ENCODE measurements at places on chromosomes 13 and 19.

DNA sequence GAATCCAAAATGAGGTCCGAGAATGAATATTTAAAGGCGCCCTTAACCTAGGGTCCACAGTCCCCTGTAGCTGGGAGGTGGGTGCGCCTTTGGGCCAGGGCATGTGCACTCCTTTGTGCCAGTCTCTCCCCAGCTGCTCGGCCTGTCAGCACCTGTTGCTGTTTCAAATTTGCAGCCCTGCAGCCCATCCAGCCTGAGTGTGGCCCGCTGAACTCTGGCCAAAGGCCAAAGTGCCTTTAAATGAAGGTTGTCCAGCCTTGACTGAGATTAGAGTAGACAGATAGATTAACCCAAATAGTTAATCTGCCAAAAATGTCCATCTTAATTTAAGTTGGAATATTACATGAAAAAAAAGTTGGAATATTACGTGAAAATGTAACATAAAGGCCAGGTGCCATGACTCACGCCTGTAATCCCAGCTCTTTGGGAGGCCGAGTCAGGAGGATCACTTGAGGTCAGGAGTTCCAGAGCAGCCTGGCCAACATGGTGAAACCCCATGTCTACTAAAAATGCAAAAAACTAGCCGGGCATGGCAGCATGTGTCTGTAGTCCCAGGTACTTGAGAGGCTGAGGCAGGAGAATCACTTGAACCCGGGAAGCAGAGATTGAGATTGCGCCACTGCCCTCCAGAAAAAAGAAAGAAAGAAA, 25.3 kb downstream of the TPT1 start:
- no peak for DNase-seq

GRCh38 chr13:39410096-39410901, 192.7 kb downstream of the LHFPL6 start:
- DNase-seq: no peak

GRCh38 chr13:75010941-75011340, 471.0 kb downstream of the TBC1D4 start:
- no peak for DNase-seq

GRCh38 chr13:80881942-80882445, 541.1 kb upstream of the SPRY2 start:
- DNase-seq: no peak

GRCh38 chr19:10831987-10832938, 3.7 kb downstream of the TMED1 start:
- no peak for DNase-seq

DNA sequence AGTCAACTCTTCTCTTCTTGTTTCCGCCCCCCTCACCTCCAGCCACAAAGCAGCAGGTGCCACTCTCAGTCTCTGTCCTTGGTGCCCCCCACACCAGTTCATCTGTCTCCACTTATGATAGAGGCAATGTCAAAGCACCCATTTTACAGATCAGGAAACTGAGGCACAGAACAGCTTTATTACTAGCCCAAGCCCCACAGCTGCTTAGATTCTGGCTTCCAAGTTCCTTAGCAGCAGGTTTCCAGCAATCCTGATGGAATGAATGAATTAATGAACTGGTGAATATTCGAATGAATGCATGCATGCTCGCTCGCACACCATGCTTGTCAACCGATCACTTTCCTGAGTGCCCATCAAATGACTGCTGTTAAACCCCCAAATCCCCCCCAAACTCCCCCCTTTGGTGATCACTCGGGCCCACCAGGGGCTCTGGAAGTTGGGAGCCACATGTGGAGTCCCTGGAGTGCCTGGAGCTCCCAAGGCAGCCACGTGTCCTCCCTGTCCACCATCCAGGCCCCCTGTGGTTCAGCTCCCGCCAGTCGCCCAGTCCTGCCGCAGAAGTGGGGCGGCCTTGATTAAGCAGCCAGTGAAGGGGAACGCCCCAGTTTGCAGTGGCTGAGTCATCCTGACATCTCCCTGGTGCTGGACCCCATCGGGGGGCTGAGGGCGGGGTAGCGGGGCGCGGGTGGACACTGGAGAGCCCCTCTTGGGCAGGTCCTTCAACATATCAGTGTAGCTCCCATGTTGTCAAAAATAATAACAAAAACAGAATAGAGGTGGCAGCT, 6.8 kb downstream of the PTPRS start:
- DNase-seq: no peak

DNA sequence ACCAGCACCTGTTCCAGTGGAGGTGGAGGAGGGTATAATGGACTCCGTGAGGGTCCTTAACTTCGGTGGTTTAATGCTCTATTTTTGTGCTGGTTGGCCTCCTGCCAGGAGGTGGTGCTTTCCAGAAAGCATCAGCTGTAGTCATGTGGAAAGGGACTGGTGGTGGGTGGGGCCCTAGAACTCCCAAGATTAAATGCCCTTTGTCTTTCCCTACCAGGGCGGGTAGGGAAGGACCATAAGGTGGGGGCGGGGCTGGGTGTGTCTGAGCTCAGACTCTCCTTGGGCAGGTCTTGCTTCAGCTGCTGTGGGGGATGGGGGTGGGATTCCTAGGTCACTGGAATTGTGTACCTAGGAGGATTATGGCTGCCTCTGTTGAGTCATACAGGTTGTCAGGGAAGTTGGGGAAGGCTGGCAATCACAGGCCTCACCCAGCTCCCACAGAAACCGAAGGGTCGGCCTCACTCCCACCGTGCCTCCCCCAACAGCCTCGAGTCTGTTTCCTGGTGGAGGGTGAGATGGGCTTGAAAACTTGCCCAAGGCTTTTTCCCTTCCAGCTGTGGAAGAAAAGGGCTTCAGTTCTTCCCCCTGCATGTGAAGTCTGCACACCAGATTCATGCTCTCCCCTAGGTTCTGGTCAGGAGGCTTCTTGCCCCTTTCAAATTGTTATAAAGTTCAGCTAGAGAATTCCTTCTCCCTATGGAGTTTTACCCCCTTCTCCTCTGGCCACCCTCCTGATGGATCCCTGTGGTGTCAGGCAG, 60.3 kb upstream of the CLDN10 start:
- DNase-seq: no peak

All from HFF-Myc (cell line).